ENCODE measurements at places on chromosomes 4 and X. TPM values are rescaled to one million over a fixed set of nuclear protein-coding genes. Genes with fewer than 3 reads are reported as not detected.
A peak's percentile ranks its signal among the peaks of the same experiment; 100 is the strongest.

GRCh38 chr4:140790171-140790570 is 34.0 kb upstream of the TBC1D9 start:
- DNase-seq = no peak
- H3K27me3 ChIP-seq = no peaks in the 10 kb centered on the region
- H3K4me1 ChIP-seq = peaks cover 18% of the 10 kb centered on the region
- H3K4me3 ChIP-seq = no peak overlapping the region
- H3K27ac ChIP-seq = peak overlapping the region; percentile 55
- H3K36me3 ChIP-seq = no peaks in the 10 kb centered on the region

DNA sequence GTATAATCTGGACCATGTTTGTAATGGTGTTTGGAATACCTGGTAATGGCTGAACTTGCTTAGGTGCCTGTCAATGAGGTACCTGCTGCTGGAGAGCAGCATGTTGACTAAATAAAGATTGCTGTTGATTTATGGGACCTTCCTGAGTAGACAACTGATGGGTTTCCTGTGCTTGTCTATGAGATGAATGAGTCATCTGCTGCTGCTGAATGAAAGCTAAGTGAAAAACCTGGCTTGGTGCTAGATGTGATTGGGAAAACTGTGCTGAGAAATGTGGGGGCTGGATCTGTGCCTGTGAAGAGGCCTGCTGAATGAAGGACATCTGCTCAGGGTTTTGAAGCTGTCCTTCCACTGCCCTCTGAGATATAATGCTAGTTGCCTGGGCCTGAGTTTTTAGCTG is 69.6 kb downstream of the WNK3 start:
- H3K27me3 ChIP-seq = no peaks in the 10 kb centered on the region
- no peak for DNase-seq
- H3K36me3 ChIP-seq = no peaks in the 10 kb centered on the region
- H3K27ac ChIP-seq = no peak overlapping the region

DNA sequence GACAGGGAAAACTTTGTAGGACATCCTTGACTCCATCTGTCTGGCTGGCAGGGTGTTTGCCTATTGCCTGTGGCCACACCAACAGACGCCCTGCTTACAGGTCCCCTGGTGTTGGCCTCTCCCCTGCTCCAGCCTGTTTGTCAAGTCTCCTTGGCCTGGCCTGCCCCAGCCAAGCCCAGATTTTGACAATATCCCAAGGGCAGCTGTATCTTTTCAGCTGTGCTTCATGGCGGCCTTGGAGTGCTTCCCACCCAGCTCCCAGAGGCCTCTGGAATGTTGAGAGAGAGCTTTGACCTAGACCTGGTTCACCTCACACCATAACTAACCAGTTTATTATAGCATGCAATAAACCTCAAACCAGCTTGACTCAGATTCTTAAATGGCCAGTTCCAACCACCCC is 204.0 kb upstream of the NHS start:
- H3K27ac ChIP-seq = no peak overlapping the region
- no peaks in the 10 kb centered on the region for H3K4me1 ChIP-seq
- H3K4me3 ChIP-seq = no peak overlapping the region
- no peaks in the 10 kb centered on the region for H3K27me3 ChIP-seq
- no peak for DNase-seq

DNA sequence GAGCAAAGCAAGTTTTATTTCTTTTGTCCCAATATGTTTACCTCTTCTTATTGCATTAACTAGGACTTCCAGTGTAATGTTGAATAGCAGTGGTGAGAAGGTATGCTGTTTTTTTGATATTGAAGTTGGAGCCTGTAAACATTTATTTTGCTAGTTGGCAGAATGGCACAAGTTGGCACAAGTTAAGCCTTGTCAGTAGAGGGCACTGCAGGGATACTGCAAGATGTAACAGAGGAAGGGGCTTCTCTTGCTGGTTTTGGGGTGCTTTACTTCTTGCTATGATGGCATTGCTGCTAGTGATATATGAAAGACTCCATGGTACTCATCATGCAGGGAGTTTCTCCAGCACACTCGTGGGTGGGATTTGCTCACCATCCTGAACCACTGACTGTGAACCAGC is 327.3 kb upstream of the ARX start:
- no peaks in the 10 kb centered on the region for H3K4me1 ChIP-seq
- no peaks in the 10 kb centered on the region for H3K36me3 ChIP-seq
- DNase-seq = no peak

DNA sequence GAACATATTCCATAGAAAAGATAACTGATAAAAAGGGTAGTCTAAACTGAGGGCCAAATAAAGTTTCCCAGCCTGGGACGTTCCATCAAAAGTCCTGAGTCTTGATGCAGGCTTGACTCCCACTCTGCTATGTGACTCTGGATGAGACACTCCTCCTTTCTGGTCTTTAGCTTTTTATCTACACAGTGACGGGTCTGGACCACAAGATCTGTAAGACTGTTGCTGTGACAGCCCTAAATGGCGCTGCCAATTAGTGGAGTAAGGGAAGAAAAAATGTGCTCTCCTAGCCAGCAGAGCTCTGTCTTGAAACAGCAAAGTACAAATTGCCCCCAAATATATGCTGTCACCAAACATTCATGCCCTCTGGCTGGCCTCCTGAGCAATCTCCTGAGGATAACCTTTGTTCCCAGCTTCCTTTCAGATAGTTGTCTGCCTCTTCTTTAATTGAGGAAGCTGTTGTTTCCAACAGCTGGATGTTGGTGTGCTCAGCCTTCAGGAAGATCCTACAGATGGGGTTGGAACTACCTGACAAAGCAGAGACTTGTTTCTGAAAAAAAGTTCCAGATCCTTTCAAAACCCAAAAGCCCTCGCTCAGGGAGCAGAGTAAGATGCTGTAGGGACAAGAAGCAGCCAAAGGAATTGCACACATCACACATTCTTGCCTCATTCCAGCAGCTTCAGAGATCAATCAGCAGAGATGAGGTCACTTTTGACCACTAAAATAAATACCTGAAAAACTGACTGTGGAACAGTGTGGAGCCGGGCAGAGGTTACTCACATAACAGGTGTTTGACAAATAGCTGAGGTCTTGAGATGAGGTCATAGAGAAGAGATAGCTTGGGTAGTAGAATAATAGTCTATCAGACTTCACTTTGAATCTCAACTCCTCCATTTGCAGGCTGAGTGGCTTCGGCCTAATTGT is 383.4 kb upstream of the FGF13 start:
- no peaks in the 10 kb centered on the region for H3K36me3 ChIP-seq
- H3K27ac ChIP-seq = no peak overlapping the region
- H3K4me3 ChIP-seq = no peak overlapping the region
- H3K4me1 ChIP-seq = no peaks in the 10 kb centered on the region
- no peaks in the 10 kb centered on the region for H3K27me3 ChIP-seq
- DNase-seq = no peak

The STK26 gene
- 32.3 TPM for polyA plus RNA-seq

DNA sequence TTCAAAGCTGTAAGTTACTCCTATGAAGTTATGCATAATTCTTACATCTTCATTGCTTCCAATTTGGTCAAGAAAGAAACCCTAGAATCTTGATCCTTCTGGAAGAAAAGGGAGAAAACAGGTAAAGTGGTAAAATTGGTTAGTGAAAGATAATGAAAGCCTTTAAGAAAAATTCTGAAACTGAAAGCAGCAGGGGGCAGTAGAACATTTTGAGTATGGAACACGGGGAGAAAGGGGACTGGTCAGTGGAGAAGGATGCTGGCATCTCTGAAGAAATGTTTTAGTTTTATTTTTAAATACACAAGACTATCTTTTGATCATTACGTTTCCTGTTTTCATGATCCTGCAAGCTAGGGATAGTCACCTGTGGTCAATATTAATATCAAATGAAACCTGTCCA is 54.3 kb downstream of the SLIT2 start:
- H3K27me3 ChIP-seq = no peaks in the 10 kb centered on the region
- no peak overlapping the region for H3K4me3 ChIP-seq
- H3K27ac ChIP-seq = no peak overlapping the region
- no peaks in the 10 kb centered on the region for H3K36me3 ChIP-seq
- no peak for DNase-seq

DNA sequence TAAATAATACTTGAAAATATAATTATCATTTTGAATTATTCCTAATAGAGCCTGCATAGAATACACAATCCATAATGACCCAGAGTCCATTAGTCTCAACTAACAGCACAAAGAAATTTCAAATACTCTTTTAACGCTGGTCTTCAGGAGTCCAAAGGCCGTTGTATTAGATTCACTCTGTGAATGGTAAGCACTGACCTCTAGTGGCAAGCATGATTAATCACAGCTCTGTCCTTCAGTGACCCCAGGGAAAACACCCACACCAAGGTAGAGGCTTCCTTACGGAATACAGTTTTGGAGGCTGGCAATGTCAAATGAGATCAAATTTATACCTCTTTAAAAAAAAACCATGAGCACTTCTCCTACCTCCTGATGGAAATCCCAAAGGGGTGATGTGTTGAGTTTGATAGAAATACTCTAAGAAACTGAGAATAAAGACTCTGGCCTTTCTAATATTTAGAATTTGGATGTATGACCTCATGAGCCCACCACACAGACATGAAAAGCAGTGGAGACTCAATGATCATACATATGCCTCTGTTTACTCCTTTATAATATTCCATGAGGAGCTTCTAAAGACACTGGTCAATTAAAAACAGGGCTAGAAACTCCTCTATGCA is 147.2 kb upstream of the DKK2 start:
- no peaks in the 10 kb centered on the region for H3K36me3 ChIP-seq
- no peaks in the 10 kb centered on the region for H3K27me3 ChIP-seq
- H3K4me1 ChIP-seq = no peaks in the 10 kb centered on the region

GRCh38 chr4:41888687-41889074 is 46.5 kb upstream of the TMEM33 start:
- peaks cover 12% of the 10 kb centered on the region for H3K27me3 ChIP-seq
- H3K36me3 ChIP-seq = no peaks in the 10 kb centered on the region
- no peak overlapping the region for H3K27ac ChIP-seq
- H3K4me3 ChIP-seq = no peak overlapping the region
- H3K4me1 ChIP-seq = no peaks in the 10 kb centered on the region
- DNase-seq = no peak

- H3K27me3 ChIP-seq = no peaks in the 10 kb centered on the region
- no peak overlapping the region for H3K4me3 ChIP-seq
- no peaks in the 10 kb centered on the region for H3K4me1 ChIP-seq
- no peak for DNase-seq
- no peak overlapping the region for H3K27ac ChIP-seq
- no peaks in the 10 kb centered on the region for H3K36me3 ChIP-seq
Measured at GRCh38 chr4:127985989-127986388, 20.8 kb downstream of the ABHD18 start.

DNA sequence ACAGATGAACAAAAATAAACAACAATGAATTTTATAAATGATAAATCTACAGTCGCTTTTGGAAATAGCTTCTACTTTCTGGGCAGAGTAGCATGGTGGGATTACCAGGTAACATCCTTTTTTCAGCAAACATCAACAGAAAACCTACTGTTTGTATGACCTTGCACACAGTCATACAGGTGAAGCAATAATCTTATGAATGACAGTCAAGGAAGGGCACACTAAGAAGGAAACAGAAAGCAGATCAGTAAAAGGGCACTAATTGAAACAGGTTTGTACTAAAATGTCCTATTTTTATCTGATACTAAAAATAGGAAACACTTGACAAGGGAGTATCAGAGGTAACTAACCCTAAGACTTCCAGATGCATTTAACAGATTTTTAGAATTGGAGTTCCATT is 108.9 kb downstream of the DLG3 start:
- H3K4me1 ChIP-seq = peaks cover 5% of the 10 kb centered on the region
- no peak for DNase-seq
- no peak overlapping the region for H3K27ac ChIP-seq
- H3K27me3 ChIP-seq = no peaks in the 10 kb centered on the region
- no peaks in the 10 kb centered on the region for H3K36me3 ChIP-seq

The XK gene
- polyA plus RNA-seq = 0.17 TPM

The CFAP99 gene
- polyA plus RNA-seq = not detected

DNA sequence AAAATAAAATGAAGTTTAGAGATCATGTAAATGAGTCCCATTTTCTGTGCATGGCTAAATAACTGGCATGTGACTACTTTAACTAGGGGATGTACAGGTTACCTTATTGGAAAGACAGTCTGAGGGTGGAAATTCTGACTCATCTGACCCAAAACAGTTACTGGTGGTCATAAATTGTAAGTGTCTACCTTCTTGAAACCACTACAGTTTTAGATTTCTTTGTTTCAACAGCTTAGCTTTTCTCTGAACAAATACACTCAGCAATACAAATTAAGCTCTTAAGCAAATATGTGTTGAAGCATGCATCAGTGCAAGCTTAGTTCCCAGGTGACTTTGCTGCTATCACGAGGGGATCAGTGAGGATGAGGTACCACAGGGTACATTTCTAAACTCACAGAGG is 60.7 kb upstream of the PGM2 start:
- no peak for DNase-seq
- no peaks in the 10 kb centered on the region for H3K36me3 ChIP-seq
- no peaks in the 10 kb centered on the region for H3K27me3 ChIP-seq
- H3K27ac ChIP-seq = no peak overlapping the region
- no peak overlapping the region for H3K4me3 ChIP-seq

GRCh38 chrX:21408788-21409187 is 34.6 kb downstream of the CNKSR2 start:
- no peak for DNase-seq
- H3K4me3 ChIP-seq = no peak overlapping the region
- no peaks in the 10 kb centered on the region for H3K36me3 ChIP-seq
- no peak overlapping the region for H3K27ac ChIP-seq
- H3K4me1 ChIP-seq = peaks cover 3% of the 10 kb centered on the region
- H3K27me3 ChIP-seq = no peaks in the 10 kb centered on the region

- no peak overlapping the region for H3K27ac ChIP-seq
- no peak for DNase-seq
- no peaks in the 10 kb centered on the region for H3K4me1 ChIP-seq
Measured at GRCh38 chr4:21248331-21248730, 548.1 kb downstream of the PACRGL start.

The RBMXL3 gene
- polyA plus RNA-seq = not detected

DNA sequence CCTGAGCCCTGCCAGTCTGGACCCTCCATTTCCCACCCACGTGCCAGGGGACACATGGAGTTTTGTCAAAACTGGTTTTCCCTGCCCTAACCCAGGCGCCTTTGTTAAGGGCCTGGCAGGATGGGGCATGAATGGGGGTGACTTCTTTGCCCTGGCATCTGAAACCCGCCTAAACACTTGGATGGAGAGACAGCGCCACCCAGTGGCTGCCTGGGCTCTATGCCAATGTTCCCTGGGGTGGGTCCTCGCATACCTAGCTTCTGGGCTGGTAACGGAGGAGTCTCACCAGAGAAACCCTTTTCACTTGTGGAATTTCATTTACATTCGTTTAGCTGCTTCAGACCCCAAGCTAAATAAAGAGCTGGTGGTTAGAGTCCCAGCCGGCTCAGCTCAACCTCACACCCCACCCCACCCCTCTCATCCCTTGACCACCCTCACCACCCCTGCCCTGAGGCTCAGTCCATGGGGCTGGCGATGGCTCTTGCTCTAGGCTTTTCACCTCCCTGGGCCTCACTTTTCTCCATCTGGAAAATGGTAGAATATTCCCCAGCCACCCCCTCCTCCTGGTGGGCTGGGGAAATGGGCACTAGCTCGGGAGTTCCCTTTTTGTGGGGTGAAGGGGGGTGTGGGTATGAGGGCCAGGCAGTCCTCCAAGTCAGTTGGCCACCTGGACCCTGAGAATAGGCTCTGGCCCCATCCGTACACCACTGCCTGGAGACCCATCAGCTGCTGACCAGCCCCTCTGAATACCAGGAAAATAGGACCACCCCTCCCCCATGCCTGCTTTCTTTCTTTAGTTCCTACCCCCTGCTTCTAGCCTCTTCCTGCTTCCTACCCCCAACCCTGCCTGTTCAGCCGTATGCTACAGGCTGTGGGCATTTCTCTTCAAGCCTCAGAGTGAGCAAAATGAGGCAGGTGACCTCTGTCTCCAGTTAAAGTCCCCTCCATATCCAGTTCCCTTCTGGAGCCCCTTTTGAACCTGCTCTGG is 57.1 kb upstream of the PJA1 start:
- H3K27me3 ChIP-seq = peaks cover 3% of the 10 kb centered on the region
- H3K27ac ChIP-seq = no peak overlapping the region
- no peak overlapping the region for H3K4me3 ChIP-seq
- H3K4me1 ChIP-seq = no peaks in the 10 kb centered on the region
- no peak for DNase-seq

The HMX1 gene
- not detected for polyA plus RNA-seq
